ENCODE measurements at places on chromosomes 11 and 22. TPM values are rescaled to one million over a fixed set of nuclear protein-coding genes. Genes with fewer than 3 reads are reported as not detected.

Gene OR52A1
- not detected for total RNA-seq

Gene ATG13
- 56.8 TPM for total RNA-seq

Gene PHETA2
- 1.8 TPM for total RNA-seq

Gene GAS2
- total RNA-seq: 1.3 TPM

Gene SHISA8
- total RNA-seq: not detected

Gene ESAM
- total RNA-seq: 0.19 TPM

Gene NCF4
- total RNA-seq: 23.3 TPM

Gene ART1
- not detected for total RNA-seq

Gene SAA4
- not detected for total RNA-seq

Gene NXPE4
- total RNA-seq: not detected

Gene UBQLNL
- total RNA-seq: 0.25 TPM

Gene APOL4
- 0.54 TPM for total RNA-seq

GRCh38 chr11:89660234-89660633 lies 49.9 kb upstream of the TRIM77 start:
- DNase-seq: no peak

DNA sequence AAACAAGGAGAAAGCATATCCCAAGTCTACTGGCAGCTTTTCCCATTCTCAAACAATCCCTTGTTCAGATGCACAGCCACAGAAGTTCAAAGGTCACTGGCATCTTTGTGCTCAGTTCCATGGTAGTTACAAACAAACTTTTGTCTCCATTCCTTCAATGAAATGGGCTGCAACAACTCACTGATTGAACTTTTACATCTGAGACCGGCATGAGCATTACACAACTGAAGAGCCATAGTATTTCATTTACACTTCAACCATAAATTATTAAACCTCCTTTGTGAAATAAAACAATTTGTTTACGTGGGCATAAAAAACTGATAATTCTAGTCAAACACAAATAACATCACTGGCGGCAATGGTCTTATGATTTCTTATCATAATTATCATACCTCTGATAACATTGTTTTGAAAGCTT lies 67.8 kb upstream of the ARHGAP32 start:
- no peak for DNase-seq

DNA sequence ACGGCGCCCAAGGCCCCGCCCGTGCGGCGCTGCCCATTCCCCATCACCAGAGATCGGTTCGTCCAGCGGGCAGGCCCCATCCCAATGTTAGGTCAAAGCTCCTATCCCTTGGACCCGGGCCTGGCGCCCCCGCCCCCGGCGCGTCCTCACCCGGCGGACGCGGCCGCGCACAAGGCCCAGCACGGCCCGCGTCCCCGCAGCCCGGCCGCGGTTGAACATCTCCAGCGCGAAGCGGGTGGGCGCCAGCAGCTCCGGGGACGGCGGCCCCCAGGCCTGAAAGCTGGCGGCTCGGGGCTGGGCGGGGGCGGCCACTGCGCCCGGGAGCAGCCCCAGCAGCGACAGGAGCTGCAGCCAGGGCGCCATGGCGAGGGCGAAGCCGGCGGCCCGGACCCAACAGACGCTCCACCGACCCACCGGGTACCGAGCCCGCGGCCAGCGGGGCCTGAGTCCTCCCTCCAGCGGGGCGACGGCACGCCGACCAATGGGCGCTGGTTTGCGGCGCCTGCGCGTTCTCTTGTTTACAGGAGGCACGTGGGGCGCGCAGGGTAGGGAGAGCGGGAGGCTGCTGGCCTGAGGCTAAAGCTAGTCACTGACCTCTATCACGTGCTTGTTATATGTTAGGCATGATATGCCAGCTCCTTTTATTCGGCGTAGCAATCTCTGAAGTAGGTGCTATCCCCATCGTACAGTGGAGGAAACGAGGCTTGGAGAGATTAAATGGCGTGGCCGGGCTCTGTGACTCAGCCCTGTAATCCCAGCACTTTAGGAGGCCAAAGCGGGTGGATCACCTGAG lies at the start of gene CTSF:
Gene CTSF (minus strand): TSS at position 483 of the 793 bp plus-strand sequence. CDS start 120 bp downstream, at position 363.
- DNase-seq: peak; percentile 72

- no peak for DNase-seq
These were observed 3.5 kb upstream of the MRPL48 start for GRCh38 chr11:73784080-73784634.

- no peak for DNase-seq
These were observed 82.2 kb downstream of the RPS6KA4 start for GRCh38 chr11:64441127-64441526.

GRCh38 chr11:121418625-121419114 lies 33.4 kb upstream of the SORL1 start:
- peak; percentile 77 for DNase-seq

GRCh38 chr11:91773090-91773489 lies 451.5 kb upstream of the FAT3 start:
- DNase-seq: no peak

- DNase-seq: peak; percentile 11
These were observed 27.6 kb upstream of the LRRC10B start for GRCh38 chr11:61480994-61481335.

GRCh38 chr11:124835918-124836317 lies 29.3 kb upstream of the ROBO3 start:
- DNase-seq: no peak

DNA sequence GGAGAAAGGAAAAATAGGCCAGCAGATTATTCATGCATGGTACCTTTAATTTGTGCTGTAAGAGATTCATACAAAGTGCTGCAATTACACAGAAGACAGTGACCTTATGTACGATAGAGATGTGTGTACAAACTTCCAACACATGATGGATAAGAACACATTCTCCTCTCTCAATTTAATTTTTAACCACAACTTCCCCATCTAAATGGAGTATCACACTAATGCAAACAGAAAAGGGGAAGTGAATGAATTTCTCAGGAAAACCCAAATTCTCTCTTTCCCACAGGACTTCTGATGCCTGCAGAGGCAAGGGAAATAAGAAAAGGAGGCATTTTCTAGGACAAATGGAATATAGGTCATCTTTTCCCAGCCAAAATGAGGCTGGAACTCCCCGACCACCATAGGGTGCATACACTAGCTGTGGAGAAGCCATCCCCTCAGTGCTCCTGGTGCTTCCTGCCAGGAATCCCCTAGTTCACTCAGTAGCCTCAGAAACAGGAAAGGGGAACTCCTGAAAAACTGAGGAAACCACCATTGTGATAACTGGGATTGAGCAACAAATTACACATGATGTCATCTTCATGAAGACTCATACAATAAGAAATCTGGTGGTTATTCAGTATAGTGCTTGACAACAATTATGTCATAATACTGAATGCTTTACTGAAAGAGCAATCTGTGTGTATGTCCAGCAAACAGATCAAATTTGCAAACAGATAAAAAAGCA lies 22.4 kb downstream of the MMP10 start:
- DNase-seq: no peak

DNA sequence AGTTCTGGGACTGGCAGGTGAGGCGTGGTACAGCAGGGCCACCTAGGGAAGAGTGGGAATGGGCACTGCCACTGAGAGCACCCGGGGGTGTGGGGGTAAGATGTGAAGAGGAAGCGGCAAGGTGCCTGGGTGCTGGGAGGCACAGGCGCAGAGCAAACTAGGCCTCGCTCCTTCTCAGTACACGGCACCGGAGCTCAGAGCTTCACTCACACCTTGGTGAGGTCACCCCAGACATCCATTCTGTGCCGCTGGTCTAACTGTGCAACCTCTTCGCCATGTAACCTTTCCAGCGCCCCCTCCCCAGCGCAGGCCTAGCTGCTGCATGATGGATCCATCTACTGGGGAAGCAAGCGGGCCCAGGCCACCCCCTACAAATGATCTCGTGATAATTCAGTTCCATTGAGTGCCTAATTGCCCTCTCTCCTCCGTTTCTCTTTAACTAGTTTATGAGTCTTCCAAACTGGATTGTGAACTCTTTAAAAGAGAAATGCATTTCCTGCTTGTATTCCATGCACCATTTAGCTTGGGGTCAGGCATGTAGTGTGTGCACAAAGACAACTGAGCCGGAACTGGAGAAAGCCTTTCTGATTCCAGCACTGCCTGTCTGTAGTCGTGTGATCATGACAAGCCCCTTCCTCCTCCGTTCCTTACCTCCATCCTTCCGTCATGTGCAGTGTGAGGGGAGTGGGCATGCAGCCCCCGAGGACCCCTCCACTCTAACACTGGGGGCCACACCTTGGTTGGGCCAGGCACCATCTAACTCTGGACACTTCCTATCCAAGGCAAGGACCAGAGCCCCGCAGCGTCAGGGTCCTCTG lies 1475.2 kb downstream of the TBC1D22A start:
- DNase-seq: no peak

GRCh38 chr11:64295760-64296159 lies 4.4 kb upstream of the CATSPERZ start:
- no peak for DNase-seq

- DNase-seq: no peak
These were observed 62.0 kb upstream of the PRR5 start for GRCh38 chr22:44639891-44640617.

DNA sequence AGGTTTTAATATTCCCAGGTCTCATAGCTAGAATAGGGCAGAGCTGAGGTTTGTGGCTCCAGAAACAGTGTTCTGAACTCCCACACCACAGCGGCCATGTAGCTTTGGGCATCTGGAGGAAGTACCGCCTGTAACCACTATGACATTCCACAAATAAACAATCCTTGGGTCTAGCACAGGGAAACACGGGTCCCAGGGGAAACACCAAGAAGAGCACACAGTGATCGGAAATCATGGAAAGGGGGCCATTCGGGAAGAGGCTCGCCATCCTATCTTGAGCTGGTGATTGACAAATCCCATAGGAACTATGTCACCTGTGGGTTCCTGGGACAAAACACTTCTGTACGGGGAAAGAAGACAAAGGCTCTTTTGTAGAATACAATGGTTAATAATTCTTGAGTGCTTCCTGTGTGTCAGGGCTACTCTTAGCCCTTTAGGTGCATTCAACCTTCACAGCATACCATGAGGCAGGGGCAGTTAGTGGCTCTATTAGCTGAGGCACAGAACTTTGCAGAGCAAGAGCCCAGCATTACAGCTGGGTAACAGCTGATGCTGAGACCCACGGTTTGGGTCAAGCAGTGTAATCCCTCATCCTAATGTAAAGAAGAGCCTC lies 514.2 kb downstream of the NTM start:
- DNase-seq: no peak

GRCh38 chr11:91835051-91835560 lies 389.5 kb upstream of the FAT3 start:
- no peak for DNase-seq

GRCh38 chr11:99065121-99065520 lies 44.4 kb downstream of the CNTN5 start:
- DNase-seq: no peak

GRCh38 chr22:21651521-21652009 lies 9.5 kb downstream of the SDF2L1 start:
- peak; percentile 28 for DNase-seq

DNA sequence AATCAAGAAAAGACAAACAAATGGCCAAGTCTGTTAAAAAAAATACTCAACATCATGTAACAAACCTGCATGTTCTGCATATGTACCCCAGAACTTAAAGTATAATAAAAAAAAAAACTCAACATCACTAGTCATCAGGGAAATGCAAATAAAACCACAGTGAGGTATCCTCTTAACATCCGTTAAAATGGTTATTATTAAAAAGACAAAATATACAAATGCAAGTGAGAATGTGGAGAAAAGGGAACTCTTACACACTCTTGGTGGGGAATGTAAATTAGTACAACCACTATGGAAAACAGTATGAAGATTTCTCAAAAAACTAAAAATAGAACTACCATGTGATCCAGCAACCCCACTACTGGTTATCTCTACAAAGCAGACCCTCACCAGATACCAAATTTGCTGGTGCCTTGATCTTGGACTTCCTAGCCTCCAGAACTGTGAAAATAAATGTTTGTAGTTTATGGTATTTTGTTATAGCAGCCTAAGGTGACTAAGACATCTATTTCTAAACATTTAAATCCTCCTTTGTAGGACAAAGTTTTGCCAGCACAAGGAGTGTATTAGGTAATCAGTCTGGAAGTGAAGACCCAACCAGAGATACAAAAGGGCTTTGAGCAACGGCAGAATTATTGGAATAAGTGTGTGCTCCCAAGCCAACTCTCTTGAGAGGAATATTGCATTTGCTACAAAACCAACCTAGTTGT lies 32.4 kb upstream of the SCUBE2 start:
- no peak for DNase-seq

DNA sequence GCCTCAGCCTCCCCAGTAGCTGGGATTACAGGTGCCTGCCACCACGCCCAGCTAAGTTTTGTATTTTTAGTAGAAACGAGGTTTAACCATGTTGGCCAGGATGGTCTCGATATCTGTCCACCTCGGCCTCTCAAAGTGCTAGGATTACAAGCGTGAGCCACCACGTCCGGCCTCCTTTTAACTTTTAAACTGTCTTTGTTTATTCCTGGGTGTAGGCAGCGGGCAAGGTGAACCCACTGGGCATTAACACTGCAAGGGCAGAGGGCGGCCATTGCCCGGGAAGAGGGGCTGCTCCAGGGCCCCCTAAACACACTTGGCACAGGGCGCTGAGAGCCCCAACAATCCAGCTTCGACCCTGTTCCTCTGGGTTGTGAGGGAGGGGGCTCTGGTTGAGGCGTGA lies 693.6 kb downstream of the BRD1 start:
- DNase-seq: no peak

GRCh38 chr11:81700076-81700475 lies 1033.6 kb downstream of the FAM181B start:
- no peak for DNase-seq

GRCh38 chr11:46489656-46490560 lies 98.3 kb upstream of the CHRM4 start:
- DNase-seq: peak; percentile 57

DNA sequence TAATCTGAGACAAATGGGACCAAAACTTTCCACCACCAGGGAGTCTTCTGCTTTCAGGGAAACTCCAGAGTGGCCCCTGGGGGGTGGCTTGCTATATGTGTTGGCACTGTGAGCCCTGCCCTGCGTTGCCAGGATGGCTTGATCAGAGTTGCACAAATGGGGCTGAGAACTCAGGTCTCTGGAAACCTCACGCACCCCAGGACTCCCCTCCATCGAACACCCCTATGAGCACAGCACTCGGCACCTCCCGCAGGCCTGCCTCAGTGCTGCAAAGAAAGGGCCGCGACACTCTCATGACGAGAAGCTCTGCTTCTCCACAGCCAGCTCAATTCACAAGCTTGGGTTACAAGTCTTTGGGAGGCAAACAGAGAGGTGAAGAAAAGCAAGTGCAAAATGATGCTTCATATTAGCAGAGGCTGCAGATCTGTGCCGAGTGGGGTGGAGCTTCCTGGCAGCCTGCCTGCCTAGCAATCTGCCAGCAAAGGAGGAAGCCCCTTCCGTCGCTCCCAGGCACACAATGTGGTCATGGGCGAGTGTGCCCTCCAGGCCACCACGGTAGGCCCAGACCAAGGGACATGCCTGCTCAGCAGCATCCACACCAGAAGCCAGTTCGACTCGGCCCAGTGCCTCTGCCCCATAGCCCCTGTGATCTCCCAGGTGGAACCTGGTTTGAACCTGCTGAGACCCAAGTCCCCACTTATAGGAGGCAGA lies 55.7 kb downstream of the MYH9 start:
- peak; percentile 74 for DNase-seq

All from activated CD4-positive, alpha-beta T cell treated with anti-CD3 and anti-CD28 coated beads, Interleukin-2, amount 10 ng/mL, durations not matched to agents 7 days and 5 days (primary cell).